Activated naive CD8-positive, alpha-beta T cell treated with anti-CD3 and anti-CD28 coated beads, Interleukin-2, amount 50 U/mL, for 16 hours (primary cell): ENCODE measurements at places on chromosomes 16 and 17.

- DNase-seq: no peak
These were observed 3.1 kb downstream of the HSBP1 start for GRCh38 chr16:83810901-83811300.

DNA sequence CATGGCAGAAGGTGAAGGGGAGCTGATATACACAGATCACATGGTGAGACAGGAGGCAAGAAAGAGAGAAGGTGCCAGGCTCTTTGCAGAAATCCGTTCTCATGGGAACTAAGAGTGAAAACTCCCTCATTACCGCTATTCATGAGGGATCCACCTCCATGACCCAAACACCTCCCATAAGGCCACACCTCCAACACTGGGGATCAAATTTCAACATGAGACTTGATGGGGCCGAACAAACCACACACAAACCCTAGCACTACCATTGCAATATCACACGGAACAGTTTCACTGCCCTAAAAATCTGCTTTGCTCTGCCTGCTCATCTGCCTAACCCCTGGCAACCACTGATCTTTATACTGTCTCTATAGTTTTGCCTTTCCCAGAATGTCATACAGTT is 34.8 kb downstream of the C17orf67 start:
- no peak for DNase-seq

DNA sequence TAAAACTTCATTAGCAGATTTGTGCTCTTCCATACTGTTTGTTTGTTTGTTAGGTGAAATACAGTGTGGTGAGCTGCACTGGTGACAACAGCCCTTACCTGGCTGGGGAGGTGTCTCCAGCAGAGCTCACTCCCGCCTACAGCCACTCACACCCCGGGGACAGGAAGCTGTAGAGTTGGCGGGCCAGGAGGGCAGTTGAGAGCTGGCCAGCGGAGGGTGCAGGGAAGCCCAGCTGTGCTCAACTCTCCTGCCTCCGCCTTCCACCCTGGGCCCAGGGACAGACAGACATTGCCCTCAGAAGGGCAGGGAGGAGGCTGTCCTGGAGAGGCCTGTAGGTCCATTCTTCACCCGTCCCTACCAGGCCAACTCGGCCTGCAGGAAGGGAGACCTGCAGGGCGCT is 48.6 kb upstream of the PVALEF start:
- no peak for DNase-seq

DNA sequence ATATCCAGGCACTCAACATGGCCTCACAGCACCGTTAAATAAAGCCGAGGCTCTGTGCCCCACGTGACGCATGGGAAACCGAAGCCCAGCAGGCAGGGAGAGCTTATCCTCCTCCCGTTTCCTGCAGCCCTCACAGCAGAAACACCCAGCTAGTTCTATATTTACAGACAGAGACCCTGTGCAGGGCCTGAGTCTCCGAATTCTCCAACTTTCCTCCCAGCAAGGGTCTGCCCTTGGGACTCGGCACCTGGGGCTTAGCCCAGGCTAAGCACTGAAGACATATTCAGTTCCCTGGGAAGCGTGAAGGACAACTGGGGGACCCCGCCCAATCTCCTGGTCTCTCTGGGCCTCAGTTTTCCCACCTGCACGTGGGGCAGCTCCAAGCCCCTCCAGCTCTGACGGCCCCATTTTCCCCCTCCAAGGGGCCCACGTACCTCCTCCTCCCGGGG is 29.2 kb downstream of the TRPV3 start:
- DNase-seq: no peak

GRCh38 chr17:38663125-38663751 is 11.5 kb downstream of the EPOP start:
- no peak for DNase-seq

DNA sequence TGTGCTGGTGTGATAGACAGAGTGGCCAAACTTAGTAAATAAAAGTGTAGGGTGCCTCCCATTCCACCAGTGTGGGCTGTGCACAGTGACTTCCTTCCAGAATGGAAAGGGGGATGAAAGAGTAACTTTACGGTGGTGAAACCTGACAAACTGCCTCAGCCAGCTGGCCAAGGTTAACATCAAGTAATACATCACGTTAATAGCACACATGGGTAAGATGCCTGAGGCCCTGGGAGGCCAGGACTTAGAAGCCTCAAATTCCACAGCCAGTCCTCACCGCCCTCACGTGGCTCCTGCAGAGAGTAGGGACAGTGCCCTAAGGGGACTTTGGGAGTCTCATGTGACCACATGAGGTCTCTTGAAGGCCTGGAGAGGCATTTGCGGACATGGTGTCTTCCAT is 14.1 kb downstream of the RMI2 start:
- no peak for DNase-seq

- DNase-seq: no peak
These were observed 11.6 kb upstream of the RMI2 start for GRCh38 chr16:11333702-11334101.

DNA sequence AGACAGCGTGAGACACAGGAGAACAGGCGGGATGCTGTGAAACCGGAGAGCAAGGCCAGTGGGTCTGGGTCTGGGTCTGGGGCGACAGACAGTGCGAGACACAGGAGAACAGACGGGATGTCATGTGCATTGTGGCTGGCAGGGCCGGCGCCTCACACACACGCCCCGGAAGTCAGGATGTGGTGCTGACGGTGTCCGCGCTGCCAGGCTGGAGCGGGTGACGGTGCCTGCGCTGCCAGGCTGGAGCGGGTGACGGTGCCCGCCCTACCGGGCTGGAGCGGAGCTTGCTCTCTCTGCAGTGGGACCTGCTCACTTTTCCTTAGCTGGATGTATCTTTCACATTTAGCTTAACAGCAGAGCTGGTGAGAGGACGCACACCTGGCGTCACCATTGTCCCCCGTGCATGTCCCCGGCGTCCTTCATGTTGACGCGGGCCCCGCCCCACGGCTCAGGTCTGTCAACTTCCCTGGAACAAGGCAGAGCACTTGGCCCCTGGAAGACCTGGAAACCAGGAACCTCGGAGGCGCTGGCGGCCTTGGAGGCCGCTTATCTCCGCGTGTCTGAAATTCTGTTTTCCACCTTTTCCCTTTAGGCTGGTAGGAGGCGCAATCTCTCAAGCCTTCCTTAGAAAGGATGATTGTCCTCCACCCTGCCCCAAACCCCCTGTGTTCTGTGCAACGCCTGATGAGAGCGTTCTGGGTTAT is 43.0 kb upstream of the ZNF750 start:
- DNase-seq: peak; percentile 32

DNA sequence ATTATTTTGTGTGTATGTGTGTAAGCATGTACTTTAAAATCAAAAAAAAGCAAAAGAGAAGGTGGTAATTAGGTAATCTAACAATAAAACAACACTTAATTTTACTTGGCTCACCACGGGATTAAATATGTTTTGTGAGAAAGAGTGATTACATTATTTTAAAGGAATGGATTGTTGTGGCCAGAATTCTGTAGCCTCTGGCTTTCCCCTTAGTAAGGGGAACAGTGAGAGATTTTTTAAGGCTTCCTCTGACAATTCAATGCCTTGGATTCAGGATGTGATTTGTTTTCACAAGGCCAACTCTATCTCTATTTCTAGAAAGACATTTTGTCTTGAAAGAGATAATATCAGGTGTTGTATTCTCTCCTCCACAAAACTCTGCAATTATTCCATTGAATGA is 560.3 kb upstream of the CDH8 start:
- DNase-seq: no peak

DNA sequence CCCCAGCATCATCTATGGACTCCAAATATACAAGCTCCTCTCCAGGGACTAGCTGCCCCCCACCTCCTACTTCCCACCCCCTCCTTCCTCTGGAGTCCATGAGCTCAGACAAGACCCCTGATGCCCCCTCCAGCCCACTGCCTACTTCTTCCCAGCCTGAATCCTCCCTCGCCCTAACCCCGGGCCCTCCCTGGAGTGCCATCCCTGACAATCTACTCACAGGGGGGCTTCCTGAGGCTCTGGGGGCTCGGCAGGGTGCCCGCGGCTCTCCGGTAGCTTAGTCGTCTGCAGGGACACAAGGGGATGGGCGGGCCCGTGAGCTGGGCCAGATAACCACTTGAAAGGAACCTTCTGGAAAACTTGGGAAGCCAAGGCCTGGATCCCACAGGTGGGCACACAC is 15.1 kb downstream of the MPP3 start:
- no peak for DNase-seq

GRCh38 chr17:79485991-79486390 is 124.9 kb downstream of the RBFOX3 start:
- no peak for DNase-seq

DNA sequence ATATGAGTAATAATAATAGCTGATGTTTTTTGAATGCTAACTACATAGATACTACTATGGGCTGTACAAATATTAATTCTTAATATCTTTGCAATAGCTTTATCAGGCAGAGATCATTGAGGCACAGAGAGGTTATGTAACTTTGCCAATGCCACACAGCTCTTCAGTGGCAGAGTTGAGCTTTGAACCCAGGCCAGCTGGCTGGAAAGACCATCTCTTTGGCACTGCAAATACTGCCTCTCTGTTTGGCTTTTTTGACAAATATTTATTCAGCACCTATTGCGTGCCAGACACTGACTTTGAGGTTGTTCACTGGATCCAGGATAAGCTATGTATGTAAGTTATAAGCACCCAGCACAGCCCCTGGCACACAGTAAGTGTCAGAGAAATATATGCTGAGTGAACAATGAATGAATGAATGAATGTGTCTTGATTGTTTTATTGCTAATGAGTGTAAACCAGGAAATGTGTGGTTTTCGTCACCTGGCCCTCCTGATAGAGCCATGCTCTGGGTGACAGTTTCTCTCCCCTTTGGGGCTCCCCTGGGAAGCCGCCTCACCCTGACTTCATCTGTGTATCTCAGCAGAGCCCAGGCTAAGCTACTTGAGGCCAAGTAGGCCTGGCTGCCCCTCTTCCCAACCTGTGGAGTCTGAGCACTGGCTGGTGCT is 2.5 kb downstream of the AQP8 start:
- DNase-seq: no peak

DNA sequence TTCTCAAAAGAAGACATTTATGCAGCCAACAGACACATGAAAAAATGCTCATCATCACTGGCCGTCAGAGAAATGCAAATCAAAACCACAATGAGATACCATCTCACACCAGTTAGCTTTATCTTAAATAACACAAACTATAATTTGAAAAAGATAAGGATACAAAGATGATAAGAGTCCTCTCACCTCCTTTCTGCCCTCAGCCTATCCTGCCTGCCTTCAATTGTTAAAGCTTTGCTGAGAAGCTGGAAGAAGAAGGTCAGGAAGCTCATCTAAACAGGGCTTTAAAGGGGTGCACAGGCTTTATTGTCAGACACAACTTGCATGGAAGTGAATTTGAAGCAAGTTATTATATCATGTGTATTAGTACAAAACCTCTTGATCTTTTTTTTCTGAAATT is 676.3 kb upstream of the GOT2 start:
- no peak for DNase-seq

GRCh38 chr16:62256406-62256805 is 220.2 kb upstream of the CDH8 start:
- no peak for DNase-seq

GRCh38 chr16:68760671-68761275 is 23.7 kb downstream of the CDH1 start:
- DNase-seq: no peak

DNA sequence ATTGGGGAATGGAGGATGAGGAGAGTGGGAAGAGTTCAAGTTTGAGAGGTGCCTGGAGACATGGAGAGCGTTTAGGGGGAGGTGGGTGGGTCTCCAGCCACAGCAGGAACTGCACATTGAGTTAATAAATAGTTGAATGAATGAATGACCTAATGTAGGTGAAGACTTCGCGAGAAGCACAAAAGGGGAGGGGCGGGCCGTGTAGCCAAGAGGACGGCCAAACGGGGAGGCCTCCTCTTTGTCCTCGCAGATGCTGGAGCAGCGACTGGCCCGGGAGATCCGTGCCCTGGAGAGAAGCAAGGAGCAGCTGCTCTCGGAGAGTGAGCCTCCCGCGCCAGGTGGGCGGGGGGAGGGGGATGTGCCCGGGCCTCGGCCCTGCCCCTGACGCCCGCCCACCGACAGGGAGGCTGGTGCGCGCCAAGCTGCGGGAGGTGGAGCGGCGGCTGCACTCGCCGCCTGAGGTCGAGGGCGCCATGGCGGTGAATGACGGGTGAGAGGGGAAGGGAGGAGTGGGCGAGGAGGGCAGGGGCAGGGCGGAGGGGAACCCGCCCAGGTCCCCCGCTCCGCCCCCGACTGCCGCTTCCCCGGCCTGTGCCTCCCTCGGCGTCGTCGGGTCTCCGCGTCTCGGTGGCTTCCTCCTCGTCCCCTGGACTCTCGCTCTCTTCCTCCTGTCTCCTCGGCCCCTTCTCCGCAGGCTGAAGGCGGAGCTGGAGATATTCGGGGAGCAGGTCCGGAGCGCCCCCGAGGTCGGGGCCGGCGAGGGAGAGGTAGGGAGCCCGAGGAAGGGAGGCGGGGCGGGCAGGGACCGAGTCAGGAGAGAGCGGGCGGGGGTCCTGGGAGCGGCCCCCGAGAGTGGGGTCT is 12.9 kb downstream of the SYCE1L start:
- DNase-seq: peak; percentile 36

- DNase-seq: no peak
These were observed 1.4 kb upstream of the ITGB3 start for GRCh38 chr17:47252209-47252608.

GRCh38 chr17:74680941-74681340 is 31.8 kb downstream of the CD300LF start:
- no peak for DNase-seq
